ENCODE measurements at places on chromosomes 2 and 18.
A peak's percentile ranks its signal among the peaks of the same experiment; 100 is the strongest.

DNA sequence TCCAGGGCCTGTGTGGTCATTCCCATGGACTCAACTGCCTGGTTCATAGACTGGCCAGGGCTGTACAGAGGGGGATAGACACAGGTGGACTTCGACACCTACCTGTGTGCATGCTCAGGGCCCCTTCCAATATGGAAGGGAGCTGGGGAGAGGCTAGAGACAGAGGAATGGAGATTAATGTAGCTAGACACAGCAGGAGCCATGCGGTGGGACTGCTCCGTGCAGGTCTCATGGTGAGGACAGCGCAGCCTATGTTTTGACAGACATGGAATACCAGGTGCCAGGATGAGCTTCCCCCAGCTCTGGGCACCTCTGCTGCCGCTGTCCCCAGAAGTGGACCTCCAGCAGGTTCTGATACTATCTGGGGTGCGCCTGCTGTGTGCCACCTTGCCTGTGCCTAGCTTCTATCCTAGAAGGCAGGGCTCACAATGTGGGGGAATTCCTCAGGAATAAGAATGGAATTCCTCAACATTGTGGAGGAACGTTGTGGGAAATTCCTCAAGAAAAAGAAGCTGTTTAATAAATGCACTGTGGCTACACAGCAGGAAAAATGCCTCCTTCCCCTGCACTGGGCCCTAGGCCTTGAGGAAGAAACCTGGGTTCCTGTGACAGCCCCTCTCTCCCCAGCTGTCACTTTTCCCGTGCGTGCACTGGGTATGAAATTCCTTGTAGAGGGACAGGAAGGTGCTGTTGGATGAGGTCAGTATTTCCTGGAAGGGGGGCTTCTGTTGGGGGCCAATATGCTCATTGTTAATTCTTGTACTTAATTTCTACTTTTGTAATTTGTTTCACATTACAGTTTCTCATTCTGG is 7.3 kb downstream of the IL1R1 start:
- DNase-seq: no peak

DNA sequence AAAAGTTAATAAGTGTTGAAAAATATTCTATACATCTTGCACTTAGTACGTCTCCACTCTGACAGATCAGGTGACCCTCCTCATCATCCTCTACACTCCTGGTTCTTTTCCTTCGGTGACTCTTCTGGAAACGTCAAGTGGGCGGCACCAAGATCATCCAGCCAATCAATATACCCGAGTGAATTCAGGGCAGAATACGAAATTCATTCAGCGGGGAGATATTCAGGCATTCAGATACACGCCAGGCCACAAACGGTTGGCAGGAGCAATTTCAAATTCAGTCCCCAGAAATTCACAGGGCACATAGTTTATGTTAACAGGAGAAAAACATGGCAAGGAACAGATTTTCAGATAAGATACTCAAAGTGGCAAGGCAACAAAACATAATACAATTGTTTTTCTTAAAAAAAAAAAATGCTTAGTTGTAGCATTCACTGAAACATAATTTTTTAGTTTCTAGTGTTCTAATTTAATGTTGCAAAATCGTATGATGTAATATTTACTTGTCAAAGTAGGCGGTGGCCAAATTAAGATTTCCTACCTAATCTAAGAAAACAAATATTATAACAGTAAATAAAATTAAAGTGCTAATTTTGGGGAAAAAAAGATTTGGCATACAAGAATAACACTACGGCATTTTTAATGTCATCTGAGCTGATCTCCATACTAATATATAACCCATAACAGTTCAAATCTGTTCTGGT is 4.2 kb downstream of the CLK1 start:
- DNase-seq: no peak

DNA sequence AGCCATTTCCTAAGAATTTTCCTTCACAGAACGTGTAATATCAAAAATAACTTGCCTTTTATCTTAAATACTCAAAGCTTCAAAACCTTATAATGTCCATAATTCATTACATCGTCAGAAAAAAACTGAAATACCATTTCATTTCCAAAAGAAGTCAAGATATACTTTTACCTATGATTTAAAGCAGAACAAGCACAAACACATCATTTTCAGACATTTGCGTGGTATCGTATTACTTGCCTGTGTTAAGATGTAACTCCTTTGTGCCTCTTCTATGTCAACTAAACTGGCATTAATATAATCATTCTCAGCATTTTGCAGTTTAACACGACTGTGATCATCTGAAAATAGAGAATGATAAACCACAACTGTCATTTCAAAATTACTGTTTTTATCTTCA is 47.5 kb downstream of the PTPN2 start:
- no peak for DNase-seq

DNA sequence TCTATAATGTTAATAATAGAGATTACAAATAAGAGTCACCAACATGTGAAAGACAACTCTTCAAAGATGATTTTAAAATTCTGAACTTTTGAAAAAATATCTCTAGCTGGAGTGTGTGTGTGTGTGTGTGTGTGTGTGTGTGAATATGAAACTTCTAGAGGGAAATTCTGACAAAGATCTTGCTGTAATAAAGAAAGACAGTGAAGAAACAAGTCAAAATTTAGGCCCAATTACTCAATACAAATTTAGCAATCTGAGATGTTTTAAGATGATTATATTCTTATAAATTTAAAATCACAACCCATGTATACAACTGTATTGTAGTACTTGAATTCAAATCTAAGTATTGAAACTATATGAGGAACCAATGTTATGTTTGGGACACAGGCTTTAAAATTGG is 57.2 kb upstream of the UGP2 start:
- no peak for DNase-seq

- DNase-seq: no peak
Measured at GRCh38 chr18:58900015-58900649, 35.5 kb downstream of the ZNF532 start.

GRCh38 chr2:3827673-3828575 is 124.5 kb downstream of the DCDC2C start:
- DNase-seq: no peak

GRCh38 chr2:221705185-221705877 is 133.2 kb upstream of the EPHA4 start:
- no peak for DNase-seq

DNA sequence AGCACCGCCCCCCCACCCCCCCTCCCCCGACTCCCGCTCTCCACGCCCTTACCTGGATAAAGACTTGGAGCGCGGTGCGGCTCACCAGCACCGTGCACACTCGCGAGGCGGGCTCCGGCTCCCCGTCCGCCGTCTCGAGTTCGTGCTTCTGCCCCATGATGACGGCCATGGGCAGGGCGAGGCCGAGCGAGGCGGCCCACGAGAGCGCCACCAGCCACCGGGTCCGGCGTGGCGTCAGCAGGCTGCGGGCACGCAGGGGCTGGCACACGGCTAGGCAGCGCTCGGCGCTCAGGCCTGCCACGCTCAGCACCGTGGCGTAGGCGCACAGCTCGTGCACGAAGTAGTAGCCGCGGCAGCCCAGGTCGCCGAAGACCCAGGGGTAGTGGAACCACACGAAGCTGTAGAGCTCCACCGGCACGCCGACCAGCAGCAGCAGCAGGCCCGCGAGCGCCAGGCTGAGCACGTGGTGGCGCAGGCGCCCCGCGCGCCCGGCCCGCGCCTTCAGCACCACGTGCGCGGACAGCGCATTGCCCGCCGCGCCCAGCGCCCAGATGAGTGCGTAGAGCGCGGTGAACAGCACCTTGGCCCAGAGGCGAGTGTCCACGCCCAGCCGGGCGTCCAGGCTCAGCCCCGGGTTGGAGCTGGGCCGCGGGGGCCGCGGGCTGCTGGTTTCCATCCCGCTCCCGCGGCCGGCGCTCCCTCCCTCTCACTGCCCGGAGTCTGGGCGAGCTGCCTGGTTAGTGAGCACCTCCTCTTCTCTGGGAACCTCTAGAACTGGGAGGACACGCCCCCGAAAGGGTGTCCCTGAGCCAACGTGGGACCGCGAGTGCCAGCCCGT is at the start of gene NTSR2:
Gene NTSR2 (minus strand): TSS at position 742 of the 838 bp plus-strand sequence. CDS start 66 bp downstream, at position 676.
- DNase-seq: peak; percentile 64

GRCh38 chr2:130768191-130768855 is 13.0 kb downstream of the AMER3 start:
- DNase-seq: peak; percentile 39

DNA sequence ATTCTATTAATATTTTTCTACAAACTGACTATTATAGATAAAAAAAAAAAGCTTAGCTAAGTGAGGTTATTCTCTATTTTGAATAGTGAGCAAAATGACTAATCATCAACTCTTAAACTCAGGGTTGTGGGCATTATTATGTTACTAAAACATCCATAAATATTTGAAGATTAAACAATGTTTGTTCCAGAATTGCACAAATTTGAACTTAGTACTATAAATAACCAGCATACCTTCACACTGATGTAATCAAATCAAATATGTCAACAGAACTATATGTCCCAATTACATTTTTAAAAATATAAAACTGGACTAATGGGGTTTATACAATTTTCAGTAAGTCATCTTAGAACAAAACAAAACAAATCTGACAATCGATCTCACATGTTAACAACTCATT is 800.9 kb downstream of the LRP1B start:
- DNase-seq: no peak

GRCh38 chr2:64383016-64383591 is 70.9 kb upstream of the LGALSL start:
- no peak for DNase-seq

DNA sequence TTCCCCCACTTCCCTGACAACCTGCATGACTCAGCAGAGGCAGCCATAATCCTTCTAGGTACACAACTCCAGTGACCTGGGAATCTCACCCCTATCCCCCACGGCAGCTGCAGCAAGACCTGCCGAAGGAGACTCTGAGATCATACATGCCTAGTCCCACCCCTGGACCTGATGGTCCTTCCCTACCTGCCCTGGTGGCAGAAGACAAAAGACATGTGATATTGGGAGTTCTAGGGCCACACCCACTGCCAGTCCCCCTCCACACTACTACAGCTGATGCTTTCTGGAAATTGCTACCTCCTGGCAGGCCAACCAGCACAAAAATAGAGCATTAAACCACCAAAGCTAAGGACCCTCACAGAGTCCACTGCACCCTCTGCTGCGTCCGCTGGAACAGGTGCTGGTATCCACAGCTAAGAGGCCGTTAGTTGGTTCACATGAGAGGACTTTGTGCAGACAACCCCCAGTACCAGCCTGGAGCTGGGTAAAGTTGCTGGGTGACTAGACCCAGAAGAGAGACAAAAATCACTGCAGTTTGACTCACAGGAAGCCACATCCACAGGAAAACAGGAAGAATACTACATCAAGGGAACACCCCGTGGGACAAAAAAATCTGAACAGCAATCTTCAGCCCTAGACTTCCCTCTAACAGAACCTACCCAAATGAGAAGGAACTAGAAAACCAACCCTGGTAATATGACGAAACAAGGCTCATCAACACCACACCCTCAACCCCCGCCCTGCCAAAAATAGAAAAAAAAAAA is 12.5 kb downstream of the MARCO start:
- DNase-seq: no peak

DNA sequence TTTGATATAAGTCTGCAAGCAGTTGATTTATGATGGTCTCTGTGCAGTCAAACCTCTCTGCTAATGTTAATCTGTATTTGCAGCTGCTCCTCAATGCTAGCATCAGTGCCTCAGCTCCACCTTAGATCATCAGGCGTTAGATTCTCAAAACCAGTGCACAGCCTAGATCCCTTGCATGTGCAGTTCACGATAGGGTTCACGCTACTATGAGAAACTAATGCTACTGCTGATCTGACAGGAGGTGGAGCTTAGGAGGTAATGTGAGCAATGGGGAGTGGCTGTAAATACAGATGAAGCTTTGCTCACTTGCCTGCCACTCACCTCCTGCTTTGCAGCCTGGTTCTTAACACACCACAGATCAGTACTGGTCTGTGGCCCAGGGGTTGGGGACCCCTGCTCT is 18.4 kb downstream of the RBKS start:
- DNase-seq: no peak

- DNase-seq: no peak
Measured at GRCh38 chr18:495452-495851, 5.0 kb downstream of the COLEC12 start.
